ENCODE measurements at places on chromosomes 5 and 9. TPM values are rescaled to one million over a fixed set of nuclear protein-coding genes. Genes with fewer than 3 reads are reported as not detected.
A peak's percentile ranks its signal among the peaks of the same experiment; 100 is the strongest.

GRCh38 chr5:115168829-115169486 is 750 bp downstream of the TRIM36 start:
- DNase-seq: peak; percentile 27

DNA sequence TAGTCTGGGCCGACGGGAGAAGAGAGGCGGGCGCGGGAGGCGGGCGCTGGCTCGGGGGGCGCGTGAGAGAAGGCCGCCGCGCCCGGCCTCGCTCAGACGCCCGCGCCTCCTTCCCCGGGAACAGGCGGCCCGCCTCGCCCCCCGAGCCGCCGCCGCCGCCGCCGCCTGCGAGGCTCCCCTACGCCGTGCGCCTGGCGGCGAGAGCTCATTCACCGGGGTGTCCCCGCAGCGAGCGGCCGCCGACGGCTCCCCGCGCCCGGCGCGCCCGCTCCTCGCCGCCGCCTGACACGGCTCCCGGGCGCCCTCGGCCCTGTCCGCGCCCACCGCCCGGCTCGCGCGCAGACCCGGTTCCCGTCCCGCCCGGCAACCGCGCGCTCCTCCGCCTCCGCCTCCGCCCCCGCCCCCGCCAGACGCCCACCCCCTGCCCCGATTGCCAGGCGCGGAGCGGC is at the start of gene GNAQ:
TSS of gene GNAQ (minus strand) at position 368 of the 449 bp plus-strand sequence. CDS start 576 bp downstream, outside the sequence.
- peak; percentile 54 for DNase-seq

DNA sequence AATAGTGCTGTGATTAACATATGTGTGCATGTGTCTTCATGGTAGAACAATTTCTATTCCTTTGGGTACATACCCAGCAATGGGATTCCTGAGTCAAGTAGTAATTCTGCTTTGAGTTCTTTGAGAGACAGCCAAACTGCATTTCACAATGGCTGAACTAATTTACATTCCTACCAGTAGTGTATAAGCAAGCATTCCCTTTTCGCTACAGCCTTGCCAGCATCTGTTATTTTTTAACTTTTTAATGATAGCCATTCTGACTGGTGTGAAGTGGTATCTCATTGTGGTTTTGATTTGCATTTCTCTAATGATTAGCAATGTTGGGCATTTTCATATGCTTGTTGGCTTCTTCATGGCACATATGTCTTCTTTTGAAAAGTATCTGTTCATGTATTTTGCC is 308.5 kb downstream of the ARRDC3 start:
- DNase-seq: no peak

DNA sequence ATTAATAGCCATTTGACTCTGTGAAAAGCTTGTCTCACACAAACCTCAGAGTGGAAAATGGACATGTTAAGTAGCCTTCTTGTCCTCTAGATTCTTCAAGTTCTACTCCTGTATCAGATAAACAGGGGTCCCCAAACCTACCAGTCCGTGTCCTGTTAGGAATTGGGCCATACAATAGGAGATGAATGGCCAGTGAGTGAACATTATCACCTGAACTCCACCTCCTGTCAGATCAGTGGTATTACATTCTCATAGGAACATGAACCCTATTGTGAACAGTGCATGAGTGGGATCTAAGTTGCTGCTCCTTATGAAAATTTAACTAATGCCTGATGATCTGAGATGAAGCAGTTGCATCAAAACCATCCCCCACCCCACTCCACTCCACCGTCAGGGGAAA is 136.3 kb downstream of the TMEM232 start:
- DNase-seq: no peak

DNA sequence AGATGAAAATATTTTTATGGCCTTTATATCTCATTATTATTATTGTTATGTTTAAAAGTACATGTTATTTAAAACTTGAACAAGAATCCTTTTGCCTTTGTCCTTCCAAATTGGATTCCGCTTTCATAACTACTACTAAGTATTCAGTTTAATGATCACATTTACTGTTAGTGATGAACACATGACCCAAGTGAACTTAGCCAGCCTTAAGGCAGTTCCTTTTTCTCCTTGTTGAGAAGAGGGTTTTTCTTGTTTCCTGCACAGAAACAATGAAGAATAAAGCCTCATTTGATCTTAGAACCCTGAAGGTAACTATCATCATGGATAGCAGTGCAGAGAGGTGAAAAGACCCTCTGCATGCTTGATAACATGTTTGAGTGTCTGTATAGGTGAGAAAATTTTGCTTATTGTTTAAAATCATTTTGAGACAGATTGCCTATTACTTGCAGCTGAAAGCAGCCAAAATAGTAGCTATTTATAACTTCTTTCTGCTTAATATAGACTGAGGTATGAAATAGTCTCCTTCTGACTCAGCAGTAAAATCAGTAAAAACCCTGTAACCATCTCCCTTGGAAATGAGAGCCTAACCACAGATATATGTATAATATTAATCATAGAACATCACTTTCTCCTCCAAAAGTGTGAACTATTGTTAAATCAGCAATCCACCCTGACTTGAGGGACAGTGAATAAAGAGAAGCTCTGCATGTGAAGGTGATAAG is 266.2 kb downstream of the SPATA31D1 start:
- DNase-seq: no peak

GRCh38 chr9:123590499-123590898 is 234.5 kb downstream of the CRB2 start:
- DNase-seq: no peak

- no peak for DNase-seq
Measured at GRCh38 chr5:178201927-178202235, 2.5 kb upstream of the HNRNPAB start.

DNA sequence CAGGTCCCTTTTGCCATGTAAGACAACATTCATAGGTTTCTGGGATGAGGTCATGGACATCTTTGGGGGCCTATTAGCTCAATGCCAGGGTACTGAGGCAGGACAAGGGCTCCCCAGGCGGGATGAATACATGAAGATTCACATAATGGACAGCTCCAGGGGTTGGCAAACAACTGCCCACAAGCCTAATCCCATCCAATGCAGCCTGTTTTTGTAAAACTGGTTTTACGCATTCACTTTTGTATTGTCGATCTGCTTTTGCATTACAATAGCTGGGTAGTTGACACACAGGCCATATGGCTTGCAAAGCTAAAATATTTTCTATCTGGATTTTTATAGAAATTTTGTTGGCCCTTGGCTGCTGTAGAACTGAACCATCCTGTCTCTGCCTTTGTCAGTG is 248.5 kb upstream of the PANK3 start:
- no peak for DNase-seq

DNA sequence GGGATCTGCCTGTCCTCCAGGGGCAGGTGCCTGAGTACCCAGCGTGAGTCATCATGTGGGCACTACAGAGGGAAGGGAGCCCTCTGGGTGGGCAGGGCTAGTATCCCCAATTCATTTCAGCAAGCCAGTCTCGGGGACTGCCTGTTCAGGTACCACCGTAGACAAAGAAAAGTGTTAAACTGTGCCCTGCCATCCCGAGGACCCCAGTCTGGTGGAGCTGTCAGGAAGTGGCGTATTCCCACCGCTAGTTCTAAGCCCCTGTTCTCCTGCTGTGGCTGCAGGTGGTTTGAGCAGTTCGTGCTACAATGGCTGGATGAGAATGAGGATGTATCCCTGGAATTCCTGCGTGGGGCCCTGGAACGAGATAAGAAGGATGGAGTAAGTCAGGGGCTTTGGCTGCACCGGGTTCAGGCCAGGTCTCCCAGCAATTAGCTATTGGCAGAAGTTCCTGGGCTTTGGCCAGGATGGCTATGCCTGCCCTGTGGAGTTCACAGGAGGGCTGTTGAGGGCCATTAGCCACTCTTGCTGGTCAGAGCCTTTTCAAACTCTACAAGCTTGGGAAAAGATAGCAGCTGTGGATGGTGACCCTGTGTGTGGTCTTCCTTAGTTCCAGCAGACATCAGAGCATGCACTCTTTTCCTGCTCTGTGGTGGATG is 93.2 kb upstream of the RUSC2 start:
- DNase-seq: no peak

DNA sequence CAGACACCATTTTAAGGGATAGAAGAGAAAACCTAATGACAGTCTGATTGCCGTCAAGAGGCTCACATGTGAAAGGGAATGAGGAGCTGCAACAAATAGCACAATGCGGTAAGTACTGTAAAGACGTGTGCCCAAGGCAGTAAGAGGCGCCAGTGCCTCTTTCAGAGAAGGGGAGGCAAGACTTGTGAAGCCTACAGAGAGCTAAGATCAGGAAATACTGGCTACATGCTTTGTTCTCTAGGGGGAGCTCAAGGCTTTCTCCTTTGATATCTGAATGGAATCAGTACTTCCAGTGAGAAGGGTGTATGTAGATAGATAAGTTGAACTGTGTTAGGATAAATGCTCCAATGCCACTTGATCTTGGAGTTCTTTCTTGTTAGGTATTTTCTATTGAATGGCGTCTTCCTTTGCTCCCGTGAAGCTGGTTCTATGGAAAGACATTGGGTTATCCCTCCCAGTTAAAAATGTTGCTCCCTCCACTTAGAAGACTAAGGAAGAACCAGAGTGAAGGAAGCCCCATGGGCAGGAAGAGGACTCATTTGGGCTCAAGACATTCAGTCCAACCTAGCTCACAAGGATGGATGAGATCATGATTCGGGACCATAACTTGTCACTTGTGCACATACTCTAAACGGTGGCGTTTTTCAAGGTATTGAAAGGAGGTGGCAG is 23.5 kb upstream of the ALDOB start:
- DNase-seq: peak; percentile 36

GRCh38 chr5:149006426-149006825 is 56.4 kb downstream of the SH3TC2 start:
- no peak for DNase-seq

DNA sequence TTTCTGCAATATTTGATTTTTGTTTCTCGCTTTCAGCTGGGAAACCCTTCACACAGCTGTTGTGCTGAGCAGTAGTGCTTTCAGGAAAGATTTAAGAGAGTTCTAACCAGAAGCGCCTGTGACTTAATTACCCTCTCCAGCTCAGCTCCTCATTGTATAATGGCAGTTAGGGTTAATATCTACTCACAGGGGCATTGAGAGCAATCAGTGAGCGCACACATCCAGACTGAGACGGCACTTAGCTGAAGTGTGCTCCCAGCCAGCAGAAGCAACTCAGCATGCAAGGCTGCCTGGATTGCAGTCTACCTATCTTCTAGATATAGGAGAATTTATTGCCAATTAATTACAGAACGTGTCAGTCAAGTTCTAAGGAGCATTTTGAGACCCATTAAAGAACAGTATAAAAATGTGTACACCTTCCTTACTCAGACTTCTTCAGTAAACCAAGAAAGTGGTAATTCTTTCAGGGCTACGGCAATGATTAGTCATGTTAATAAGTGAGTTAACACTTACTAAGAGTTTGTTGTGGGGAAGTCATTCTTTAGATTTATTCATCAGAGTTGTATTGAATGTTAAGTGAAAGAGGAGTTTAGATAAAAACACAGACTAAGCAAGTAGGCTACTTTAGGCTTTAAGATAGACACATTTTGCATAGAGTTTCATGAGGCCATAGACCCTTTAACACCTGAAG is 111.7 kb upstream of the PCAT7 start:
- DNase-seq: no peak

DNA sequence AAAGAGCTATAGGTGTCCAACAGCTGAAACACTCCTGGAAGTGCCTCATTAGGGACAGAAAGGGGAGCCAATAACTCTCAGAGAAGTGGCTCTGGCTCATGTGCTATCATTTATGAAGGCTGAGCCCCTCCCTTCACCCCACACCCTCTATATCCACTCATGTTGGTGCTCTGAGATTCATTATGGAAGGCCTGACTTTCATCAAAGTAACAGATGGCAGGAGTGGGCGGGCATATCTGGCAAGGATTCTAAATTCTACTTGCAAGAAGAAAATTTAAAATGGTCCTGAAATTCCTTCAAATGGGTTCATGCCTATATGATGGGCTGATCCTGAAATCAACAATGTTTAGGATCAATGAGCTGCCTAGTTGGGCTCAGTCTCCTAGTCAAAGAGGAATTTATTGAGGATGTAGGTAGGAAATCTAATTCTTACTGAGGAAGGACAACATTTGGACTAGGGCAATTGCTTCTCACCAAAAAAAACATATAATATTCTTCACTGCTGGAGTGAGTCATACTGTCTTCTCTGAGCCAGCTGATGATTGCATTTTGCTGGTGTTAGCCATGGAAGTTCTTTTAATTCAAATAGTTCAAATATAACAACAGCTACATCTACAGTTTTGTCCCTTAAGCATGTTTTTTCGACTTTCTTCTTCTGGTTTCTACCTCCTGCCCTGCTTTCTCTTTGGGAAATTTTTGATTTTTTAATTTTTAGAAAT is 23.5 kb downstream of the NMRK1 start:
- DNase-seq: no peak

DNA sequence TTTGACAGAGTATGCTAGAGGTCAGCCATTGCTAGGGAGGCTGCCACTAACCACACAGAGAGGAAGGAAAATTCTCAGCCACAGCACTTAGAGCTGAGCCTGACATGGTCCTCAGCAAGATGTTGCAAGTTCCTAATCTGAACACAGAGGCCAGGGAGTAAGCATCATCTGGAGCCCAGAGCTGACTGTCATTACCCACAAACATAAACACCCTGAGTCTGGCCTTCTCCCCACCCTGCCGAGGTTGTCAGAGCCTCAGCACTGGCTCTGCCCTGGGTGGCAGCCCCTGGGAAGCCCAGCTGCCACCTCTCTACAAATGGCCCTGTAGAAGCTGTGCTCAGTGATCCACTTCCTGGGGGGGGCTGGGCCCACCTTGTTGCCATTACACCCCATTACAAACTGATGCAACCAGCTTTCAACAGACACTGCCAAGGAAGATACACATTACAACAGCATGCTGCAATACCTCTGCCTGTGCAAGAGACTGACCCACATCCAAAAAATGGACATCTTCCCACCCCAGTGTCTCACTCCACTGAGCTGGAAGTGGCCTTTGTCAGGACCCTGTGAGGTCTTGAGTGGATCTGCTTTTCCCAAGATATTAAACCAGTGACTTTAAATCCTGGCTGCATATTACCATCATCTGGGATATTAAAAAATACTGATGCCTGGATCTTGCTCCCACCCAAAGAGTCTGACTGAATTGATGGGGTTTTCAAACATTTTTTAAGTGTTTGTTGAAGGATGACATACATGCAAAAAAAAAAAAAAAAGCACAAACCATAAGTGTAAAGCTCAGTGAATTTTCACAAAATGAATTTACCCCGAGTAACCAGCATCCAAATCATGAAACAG is 33.0 kb downstream of the IRF1 start:
- DNase-seq: no peak

- no peak for DNase-seq
Measured at GRCh38 chr9:73095425-73095824, 56.2 kb upstream of the ANXA1 start.

The CATSPER3 gene
- total RNA-seq: 0.33 TPM

The FCN2 gene
- not detected for total RNA-seq

The LRRC19 gene
- total RNA-seq: not detected

The LHX3 gene
- total RNA-seq: not detected

The SPATA24 gene
- 7.6 TPM for total RNA-seq

The SLC6A7 gene
- not detected for total RNA-seq

The SMIM33 gene
- not detected for total RNA-seq

The ZNF608 gene
- 88.0 TPM for total RNA-seq

The PLK2 gene
- 572 TPM for total RNA-seq

The FAM221B gene
- not detected for total RNA-seq

All from endothelial cell (in vitro differentiated cells).